ENCODE measurements at places on chromosomes 11 and 22. TPM values are rescaled to one million over a fixed set of nuclear protein-coding genes. Genes with fewer than 3 reads are reported as not detected.

The GLYATL1 gene
- total RNA-seq: 0.72 TPM

The F2 gene
- not detected for total RNA-seq

The PACSIN3 gene
- 3.2 TPM for total RNA-seq

The LRP4 gene
- total RNA-seq: 62.6 TPM

The SLC6A5 gene
- total RNA-seq: not detected

The RAG1 gene
- 1.5 TPM for total RNA-seq

The SLC5A1 gene
- total RNA-seq: 23.4 TPM

The CCDC89 gene
- total RNA-seq: 1.4 TPM

The TAF6L gene
- 15.3 TPM for total RNA-seq

The ANO5 gene
- total RNA-seq: 8.2 TPM

The CCDC116 gene
- total RNA-seq: not detected

The SCUBE1 gene
- 1.7 TPM for total RNA-seq

The BACE1-AS gene
- total RNA-seq: 5.9 TPM

Measured in colonic mucosa (tissue), 4 donors.